ENCODE measurements at places on chromosomes 16 and 17.

DNA sequence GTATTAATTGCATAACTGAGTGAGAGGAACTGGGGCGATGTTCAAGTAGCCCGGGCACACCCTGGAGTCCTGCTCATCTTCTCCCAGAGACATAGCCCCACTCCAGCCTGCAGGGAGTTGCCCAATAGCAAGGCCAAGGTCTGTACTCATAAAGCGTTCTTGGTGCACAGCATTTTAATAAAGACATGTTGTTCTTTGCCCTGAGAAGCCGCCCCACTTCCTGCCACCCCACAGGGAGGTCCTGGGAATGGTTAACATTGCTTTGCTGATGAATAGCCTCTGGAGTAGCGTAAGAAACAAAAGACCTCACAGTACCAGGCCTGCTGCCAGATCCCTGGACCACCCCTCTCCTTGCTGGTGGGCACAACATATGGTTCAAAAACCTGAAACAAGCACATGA lies 21.6 kb upstream of the CDH1 start:
- no peak for DNase-seq

- peak; percentile 67 for DNase-seq
Measured at GRCh38 chr17:80866050-80866793, 125.4 kb upstream of the CHMP6 start.

DNA sequence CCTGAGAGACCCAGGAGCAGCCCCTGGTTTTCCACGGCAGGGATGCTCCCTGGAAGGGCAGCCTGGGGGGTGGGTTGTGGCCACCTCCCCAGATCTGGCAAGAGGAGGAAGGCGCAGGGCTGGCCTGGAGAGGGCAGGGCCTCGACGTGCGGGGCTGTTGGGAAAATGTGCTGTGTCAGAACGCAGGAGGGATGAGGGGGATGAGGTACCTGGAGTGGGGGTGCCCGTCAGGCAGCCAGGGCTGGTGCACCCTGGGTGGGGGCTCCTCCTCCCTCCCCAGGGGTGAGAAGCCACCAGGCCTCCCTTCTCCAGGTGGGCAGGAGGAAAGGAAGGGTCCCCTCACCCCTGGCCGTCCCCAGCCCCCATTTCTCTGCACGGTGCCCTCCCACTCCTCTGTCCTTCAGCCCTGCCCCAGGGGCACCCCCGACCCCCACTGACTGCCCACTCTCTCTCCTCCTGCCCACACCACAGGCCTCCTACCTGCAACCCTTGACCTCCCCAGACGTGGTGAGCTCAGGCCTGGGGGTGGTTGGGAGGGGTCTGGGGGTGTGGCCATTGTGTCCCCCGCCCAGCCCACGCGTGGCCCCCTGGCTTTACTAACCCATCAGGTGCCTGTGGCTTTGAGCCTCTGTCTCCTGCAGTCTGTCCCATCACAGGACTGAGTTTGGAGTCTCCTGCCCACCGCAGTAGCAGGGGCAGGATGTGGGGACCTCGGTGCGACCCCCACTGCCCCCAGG lies 39.6 kb downstream of the BAHCC1 start:
- no peak for DNase-seq

DNA sequence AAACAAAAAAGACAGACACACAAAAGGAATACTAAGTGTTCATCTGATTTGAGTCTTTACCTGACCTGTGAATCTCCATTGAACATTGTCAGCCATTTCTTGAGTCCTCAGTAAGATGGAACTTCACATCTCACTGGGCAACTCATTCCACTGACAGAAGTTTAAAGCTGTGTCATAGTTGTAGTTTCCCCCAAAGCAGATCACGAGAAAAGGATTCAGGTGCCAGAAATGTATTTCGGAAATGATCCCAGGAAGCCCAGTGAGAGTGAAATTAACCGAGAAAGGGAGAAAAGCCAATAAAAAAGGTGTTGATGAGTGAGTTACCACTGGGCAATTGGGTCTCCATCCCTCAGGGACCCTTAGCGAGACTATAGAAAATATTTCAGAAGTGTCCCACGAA lies 6.5 kb downstream of the CHD9 start:
- DNase-seq = no peak

GRCh38 chr17:20852239-20852989 lies 190.4 kb downstream of the USP22 start:
- DNase-seq = no peak

- no peak for DNase-seq
Measured at GRCh38 chr16:25707982-25708583, 16.3 kb downstream of the HS3ST4 start.

All from activated CD8-positive, alpha-beta memory T cell treated with anti-CD3 and anti-CD28 coated beads, Interleukin-2, amount 50 U/mL, for 4 hours (primary cell).